Chondrocyte (in vitro differentiated cells): ENCODE measurements at places on chromosomes 1 and 21.

DNA sequence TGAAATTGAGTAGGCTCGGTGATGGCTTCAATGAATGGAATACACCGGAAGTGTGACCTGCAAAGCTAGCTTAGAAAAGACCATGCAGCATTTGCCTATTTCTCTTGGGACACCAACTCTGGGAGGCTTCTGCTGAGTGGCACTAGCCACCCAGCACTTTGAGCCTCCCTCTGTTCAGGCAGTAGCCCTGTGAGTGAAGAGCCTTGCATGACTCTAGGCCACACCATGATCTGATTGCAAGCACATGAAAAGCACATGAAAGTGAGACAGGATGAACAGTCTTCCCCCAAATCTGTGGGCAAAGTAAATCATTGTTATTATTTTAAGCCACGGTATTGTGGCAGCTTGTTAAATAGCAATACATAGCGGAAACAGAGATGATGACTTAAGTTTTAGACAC is 2.8 kb downstream of the CD48 start:
- no peak for DNase-seq

DNA sequence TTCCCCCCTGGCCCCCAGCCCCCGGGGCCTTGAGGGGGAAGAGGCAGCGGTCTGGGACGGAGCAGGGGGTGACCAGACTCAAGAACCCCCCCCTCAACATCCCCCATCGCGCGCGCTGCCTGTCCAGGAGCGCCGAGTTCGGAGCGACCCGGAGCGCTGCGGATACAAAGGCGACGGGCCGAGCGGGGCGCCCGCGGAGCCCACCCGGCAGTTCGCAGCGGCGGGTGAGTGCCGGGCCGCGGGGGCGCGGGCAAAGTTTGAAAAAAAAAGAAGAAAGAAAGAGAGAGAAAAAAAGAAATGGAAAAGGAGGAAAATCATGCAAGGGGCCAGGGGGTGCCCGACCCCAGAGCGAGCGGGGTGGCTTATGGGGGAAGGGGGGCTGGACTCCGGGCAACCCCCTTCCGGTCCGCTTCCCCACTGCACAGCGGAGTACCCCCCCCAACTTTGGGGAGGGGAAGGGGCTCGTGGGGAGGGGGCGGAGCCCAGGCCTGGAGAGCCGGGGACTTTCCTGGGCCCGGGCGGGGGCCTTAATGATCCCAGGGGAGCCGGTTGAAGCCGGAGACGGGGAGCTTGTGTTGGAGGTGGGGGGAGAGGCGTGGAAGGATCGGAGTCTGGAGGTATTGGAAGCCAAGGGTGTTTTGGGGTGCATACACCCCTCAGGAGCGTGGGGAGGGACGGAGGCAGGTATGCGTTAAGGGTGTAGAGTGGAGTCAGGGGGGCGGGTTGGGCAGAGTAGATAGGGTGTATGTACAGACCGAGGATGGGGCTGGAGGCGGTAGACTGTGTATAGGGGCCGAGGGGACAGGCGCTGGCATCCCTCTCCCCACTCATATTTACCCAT is 502 bp downstream of the VANGL2 start:
- DNase-seq, result no peak

DNA sequence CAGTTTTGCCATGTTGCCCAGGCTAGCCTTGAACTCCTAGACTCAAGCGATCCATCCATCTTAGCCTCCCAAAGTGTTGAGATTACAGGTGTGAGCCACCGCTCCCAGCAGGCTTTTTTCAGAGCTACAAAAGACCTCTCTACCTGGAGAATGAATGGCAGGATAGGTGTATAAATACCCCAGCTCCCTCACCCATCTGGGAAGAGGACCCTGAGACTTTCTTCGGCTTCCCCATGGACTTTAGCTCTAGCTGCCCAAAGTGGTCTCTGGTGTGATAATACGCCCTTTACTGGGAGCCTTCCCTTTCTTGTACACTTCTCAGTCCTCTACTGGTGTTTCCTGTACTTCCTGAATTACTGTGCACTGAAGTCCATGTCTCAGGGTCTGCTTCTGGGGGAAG is 60.6 kb downstream of the PTP4A2 start:
- no peak for DNase-seq

- DNase-seq, result no peak
These were observed 10.9 kb upstream of the ADAMTS5 start for GRCh38 chr21:26977746-26978145.

DNA sequence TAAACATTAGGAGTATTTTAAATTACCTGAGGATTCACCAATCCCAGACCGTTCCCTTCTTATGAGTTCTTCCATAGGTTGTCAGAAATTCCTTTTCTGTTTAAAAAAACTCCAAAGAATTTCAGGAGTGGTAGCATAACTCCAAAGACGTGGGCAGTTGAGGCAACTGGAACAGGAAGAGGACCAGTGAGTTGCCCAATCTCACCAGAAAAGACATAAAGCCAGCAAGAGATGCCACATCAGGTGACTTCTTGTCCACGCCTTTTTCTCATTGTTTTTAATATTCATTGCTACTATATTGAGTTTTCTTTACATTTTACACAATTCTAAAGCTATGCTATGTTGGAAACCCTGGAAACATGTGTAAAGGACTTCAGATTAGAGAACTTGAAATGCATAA is 88.1 kb upstream of the JAK1 start:
- DNase-seq, result no peak

DNA sequence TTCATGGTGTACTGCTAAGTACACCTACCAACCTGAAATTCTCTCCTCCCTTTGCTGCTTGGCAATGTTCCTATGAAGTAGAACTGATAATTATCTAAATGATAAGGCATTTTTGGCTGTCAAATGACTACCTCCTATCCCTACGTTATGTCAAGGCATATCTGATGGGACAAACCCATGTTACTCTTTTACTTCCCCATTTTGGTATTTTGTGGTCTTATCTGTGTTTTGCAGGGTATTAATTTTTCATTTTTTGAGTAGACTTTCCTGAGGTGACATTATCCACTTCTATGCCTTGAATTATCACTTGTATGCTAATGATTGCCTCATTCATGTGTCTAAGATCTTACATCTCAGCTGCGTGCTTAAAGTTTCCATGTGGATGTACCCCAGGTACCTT is 499.6 kb upstream of the B3GALT2 start:
- DNase-seq, result no peak

DNA sequence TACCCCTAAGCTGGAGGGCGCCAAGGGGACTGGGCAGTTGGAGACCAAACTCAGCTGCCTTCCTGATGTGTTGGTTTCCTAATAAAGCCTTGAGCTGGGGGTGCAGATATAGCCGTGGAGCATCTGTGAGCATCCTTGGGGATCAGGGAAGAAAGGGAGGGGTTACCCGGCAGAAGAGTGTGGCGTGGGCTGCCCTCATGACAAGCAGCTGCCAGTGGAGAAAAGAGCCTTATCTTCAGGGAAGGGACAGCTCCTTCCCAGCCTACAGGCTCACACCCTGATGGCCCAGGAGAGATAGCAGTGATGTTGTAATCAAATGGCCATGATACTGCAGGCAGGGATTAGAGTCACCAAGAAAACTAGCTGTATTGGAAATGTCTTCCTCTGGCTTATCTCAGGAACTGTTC is 10.8 kb upstream of the NFASC start:
- DNase-seq, result no peak

- DNase-seq, result no peak
These were observed 103.7 kb downstream of the NCAM2 start for GRCh38 chr21:21101911-21102310.

GRCh38 chr1:58748666-58749065 is 35.2 kb downstream of the JUN start:
- DNase-seq, result no peak

DNA sequence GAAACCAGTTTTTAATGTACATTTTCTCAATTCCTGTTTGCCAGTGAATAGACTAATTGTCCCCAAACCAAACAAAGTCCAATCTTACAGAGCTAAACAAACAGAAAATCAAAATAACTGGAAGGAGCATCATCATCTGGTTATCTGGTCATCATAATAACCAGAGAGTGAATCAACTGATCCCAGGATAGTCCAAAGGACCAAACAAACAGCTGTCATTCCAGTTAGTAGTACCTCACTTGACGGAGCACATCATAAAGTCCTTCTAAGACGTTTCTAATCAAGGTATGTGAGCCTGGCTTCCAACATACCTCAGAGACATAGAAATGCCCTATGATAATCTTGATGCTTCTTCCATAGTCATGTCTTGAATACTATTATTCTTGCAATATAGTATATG is 240.5 kb downstream of the LTN1 start:
- no peak for DNase-seq

GRCh38 chr1:210853276-210853675 is 280.7 kb downstream of the KCNH1 start:
- DNase-seq, result no peak

DNA sequence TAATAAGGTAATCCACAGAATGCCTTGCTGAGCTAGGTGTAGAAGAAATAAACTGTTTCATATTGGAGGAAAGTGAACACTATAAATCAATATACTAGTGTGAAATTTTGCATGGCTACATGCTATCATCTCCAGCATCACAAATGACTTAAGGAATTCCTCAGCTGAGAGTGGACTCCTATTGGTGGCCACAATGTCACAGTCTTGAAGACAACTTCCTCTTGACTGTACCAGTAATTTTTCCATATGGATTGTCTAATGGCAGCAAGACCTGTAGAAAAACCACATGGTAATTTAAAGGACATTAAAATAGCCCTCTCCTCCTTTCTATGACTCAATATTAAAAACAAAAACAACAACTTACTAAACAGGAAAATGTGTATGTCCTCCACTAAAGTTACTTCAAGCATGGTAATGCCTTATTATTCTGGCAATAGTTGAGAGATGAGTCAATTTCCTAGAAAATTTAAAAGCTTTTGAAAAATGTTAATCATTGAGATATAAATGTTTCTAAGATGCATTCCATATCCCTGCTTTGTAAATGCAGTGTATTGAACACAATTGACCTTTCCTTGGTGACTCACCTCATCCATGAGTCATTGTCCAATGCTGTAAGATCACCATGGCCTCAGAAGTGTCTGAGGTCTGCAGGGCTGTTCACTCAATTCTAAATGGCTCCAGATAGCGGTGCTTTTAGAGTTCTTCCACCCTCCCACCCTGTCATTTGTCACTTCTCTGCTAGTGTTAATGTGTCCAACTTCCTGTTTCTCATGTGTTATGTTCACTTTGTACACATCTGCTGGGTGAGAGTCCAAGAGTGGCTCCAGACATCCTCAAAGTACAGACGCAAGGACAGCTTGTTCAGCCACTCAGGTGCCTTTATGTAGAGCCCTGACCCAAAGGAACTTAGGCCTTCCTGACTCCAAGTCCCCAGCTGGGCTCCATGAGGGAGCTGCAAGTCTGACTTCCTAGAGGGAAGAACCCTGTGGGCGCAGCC is 32.8 kb upstream of the DNASE2B start:
- no peak for DNase-seq

- DNase-seq, result no peak
These were observed 168.3 kb downstream of the TM2D1 start for GRCh38 chr1:61556631-61557030.

DNA sequence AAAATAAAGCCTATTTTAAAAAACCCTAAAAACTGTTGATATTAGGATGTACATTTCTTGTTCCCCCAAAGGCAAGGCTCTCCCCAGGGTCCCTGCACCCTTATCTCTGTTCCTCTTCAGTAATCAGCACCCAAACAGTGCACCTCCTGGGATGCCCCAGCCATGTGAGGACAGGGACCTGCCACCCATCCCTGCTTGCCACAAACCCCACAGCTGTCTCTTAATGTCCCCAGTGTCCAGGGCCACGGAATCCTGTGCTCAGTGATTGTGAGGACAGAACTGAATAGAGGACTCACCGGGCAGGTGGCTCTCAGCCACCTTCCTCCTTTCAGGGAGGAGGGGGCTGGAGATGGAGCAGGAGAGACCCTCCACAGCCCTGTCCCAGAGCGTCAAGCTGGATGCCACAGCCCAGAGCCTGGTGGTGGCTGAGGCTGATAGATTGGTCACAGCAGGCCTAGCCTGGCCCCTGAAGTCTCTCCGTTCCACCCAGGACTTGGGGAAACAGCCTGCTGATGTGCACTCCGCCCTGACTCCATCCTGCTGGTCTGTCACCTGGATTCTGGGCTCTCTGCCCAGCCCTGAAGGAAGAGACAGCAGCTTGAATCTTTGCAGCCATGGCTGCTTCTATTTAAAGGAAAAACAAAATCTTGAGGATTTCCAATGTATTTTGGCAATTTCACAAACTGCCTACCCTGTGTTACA is 23.1 kb downstream of the RNF187 start:
- DNase-seq, result no peak

GRCh38 chr1:46221749-46222148 is 18.6 kb downstream of the LURAP1 start:
- no peak for DNase-seq

DNA sequence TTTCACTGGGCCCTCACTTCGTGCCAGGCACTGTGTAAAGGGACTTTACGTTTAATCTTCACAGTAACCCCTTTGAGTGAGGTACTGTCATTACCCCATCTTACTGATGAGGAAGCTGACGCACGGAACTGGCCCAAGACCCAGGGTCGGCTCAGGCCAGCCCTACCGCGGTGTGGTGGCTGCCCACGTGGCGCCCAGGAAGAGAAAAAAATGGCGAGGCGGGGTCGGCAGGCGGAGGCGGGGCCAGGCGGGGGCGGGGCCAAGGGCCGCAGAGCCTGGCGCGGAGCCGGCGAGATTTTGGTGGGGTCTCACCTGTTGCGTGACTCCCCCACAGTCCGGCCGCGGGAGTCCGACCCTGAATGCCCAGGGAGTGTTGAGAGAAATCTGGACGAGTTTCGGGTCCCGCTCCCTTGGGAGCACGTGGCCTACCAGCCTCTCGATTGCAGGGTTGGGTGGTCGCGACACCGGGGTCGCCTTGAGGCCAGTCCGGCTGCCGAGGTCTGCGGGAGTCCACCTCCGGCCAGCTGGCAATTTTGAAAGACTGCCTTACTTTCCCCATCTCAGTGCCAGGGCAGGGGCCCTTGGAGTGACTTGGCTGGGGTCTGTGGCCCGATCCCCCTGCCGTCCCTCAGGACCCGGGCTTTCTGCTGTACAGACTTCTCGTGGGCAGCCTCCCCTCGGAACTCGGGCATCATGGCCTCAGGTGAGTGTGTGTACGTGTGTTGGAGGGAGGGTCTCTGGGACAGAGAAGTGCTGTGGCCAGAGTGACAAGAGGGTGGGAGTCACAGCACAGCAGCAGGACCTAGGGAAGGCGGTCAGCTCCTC is at the start of the genes AMPD2 and GNAT2:
Gene AMPD2 (plus strand): TSS at position 262 of the 825 bp plus-strand sequence. CDS start 1,339 bp downstream, outside the sequence.
Gene GNAT2 (minus strand): TSS at position 41 of the 825 bp plus-strand sequence. CDS start 6,746 bp downstream, outside the sequence.
- no peak for DNase-seq

GRCh38 chr1:167149793-167150491 is 56.1 kb downstream of the STYXL2 start:
- no peak for DNase-seq

DNA sequence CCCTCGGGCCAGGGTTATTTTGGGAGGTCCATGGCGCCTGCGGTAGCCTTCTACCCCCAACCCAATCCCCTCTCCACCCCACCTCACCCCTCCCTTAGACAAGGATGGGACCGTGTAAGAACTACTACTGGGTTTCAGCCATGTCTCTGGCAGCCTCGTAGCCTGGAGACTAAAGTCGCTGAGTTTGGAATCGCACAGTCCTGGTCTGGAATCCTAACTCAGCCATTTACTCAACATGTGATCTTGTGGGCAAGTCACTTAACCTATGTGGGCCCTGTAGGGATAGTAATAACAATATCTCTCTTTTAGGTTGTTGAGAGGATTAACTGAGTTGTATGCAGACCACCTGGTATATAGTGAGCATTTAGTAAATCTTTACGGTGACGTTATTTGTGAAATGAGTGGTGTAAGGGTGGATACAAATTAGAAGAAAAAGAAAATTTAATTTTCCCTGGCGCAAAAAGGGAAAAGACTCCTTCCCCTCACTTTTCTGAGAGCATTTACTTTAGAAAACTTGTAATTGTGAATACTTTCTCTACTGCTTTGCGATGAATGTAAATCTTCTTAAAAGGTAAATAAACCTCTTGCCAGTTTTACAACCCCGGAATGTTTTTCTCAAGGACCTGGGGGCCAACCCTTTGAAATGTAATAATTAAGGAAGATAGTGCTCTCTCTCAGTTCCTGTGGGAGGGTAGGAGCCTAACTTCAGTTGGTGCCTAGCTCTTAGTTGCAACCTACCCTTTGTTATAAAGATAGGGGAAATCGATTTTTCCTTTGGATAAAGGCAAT is 615 bp upstream of the MRPS15 start:
- DNase-seq, result no peak
